ENCODE measurements at places on chromosomes 3 and 15.

- DNase-seq, result no peak
Measured at GRCh38 chr3:192062186-192062585, 601.2 kb downstream of the PYDC2 start.

GRCh38 chr3:36580716-36581115, 183.6 kb downstream of the DCLK3 start:
- DNase-seq, result no peak

GRCh38 chr3:71025010-71025409, 558.5 kb downstream of the FOXP1 start:
- DNase-seq, result no peak

DNA sequence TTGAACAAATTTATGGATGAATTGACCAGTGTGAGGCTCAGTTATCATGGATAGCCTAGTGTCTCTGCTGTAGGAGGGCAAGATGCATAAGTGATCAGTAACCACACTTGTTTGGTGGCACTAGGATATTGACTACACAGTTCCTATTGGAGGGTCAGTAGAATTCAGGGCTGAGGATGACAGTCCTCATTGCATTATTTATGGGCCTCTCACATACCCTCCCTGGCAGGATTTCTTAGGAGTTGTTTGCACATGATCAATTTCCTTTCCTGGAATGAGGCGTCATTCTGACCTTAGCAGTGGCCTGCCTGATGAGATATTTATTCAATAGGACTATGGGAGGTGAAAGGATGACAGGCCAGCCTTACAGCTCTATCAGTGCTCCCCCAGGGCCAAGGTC, 125.1 kb upstream of the AGBL1 start:
- no peak for DNase-seq

Measured in iris pigment epithelial cell (primary cell).